Bronchial smooth muscle cell (primary cell): ENCODE measurements at places on chromosomes 16 and 17. TPM values are rescaled to one million over a fixed set of nuclear protein-coding genes. Genes with fewer than 3 reads are reported as not detected.

Gene MMP25
- under 0.01 TPM in 1 of 2 replicates, not detected in the other for total RNA-seq

Gene DPEP3
- total RNA-seq: not detected in 2 replicates

Gene DNAAF8
- 0.63 and 0.94 TPM in 2 replicates for total RNA-seq

Gene BRICD5
- 0.60 and 1.1 TPM in 2 replicates for total RNA-seq

Gene CHST4
- not detected in 2 replicates for total RNA-seq

Gene KRTAP4-5
- total RNA-seq: not detected in 2 replicates

Gene CD300E
- not detected in 2 replicates for total RNA-seq

Gene SLC5A10
- total RNA-seq: not detected in 2 replicates

Gene DOC2A
- 0.16 and 0.34 TPM in 2 replicates for total RNA-seq

Gene TMEM92
- total RNA-seq: 0.09 and 0.16 TPM in 2 replicates

Gene SYNGR2
- total RNA-seq: 1.6 and 3.0 TPM in 2 replicates

Gene KRT33A
- not detected in 2 replicates for total RNA-seq

Gene PTX4
- not detected in 2 replicates for total RNA-seq

Gene MFAP4
- 47.1 and 105 TPM in 2 replicates for total RNA-seq

Gene PRAC1
- not detected in 2 replicates for total RNA-seq

Gene HBA2
- not detected in 2 replicates for total RNA-seq

Gene SYCE1L
- 0.17 and 0.32 TPM in 2 replicates for total RNA-seq

Gene ITGA2B
- total RNA-seq: 0.16 and 0.60 TPM in 2 replicates

Gene CMTM3
- total RNA-seq: 5.4 and 8.8 TPM in 2 replicates

Gene GJC1
- 10.2 and 12.6 TPM in 2 replicates for total RNA-seq

Gene TMC8
- not detected in 2 replicates for total RNA-seq

Gene MT2A
- 36.7 and 117 TPM in 2 replicates for total RNA-seq

Gene MLLT6
- 16.1 and 29.9 TPM in 2 replicates for total RNA-seq

Gene SLC13A5
- not detected in 2 replicates for total RNA-seq

Gene MAZ
- 127 and 202 TPM in 2 replicates for total RNA-seq

Gene TMEM204
- 4.6 and 12.3 TPM in 2 replicates for total RNA-seq

Gene GPR142
- total RNA-seq: 0.16 TPM in 1 of 2 replicates, not detected in the other

Gene MT3
- not detected in 2 replicates for total RNA-seq

Gene TP53TG3C
- total RNA-seq: not detected in 2 replicates

Gene P2RX1
- total RNA-seq: not detected in 2 replicates

Gene TMEM238L
- total RNA-seq: not detected in 2 replicates

Gene ASPA
- total RNA-seq: 0.63 and 3.3 TPM in 2 replicates

Gene CCL7
- not detected in 2 replicates for total RNA-seq

Gene TLCD3B
- not detected in 2 replicates for total RNA-seq

Gene ANKS4B
- total RNA-seq: not detected in 2 replicates

Gene TBC1D3C
- 1.5 TPM in 1 of 2 replicates, not detected in the other for total RNA-seq

Gene KREMEN2
- under 0.01 TPM in 1 of 2 replicates, not detected in the other for total RNA-seq

Gene UMOD
- total RNA-seq: not detected in 2 replicates

Gene OR3A3
- not detected in 2 replicates for total RNA-seq

Gene GSDMA
- not detected in 2 replicates for total RNA-seq

Gene SKAP1
- total RNA-seq: not detected in 2 replicates

Gene TVP23B
- total RNA-seq: 63.0 and 69.8 TPM in 2 replicates

Gene ARHGAP44
- total RNA-seq: 0.95 and 1.0 TPM in 2 replicates

Gene CD68
- 21.0 and 27.6 TPM in 2 replicates for total RNA-seq

Gene SPATA22
- total RNA-seq: not detected in 2 replicates

Gene FOXJ1
- not detected in 2 replicates for total RNA-seq

Gene NRN1L
- 0.16 TPM in 1 of 2 replicates, not detected in the other for total RNA-seq

Gene TBC1D28
- not detected in 2 replicates for total RNA-seq

Gene EPN3
- total RNA-seq: not detected in 2 replicates

Gene ABCC1
- total RNA-seq: 88.0 and 142 TPM in 2 replicates

Gene RAB40B
- total RNA-seq: 6.8 and 18.9 TPM in 2 replicates
